ENCODE measurements at places on chromosomes 16 and 17. TPM values are rescaled to one million over a fixed set of nuclear protein-coding genes. Genes with fewer than 3 reads are reported as not detected.
A peak's percentile ranks its signal among the peaks of the same experiment; 100 is the strongest.

DNA sequence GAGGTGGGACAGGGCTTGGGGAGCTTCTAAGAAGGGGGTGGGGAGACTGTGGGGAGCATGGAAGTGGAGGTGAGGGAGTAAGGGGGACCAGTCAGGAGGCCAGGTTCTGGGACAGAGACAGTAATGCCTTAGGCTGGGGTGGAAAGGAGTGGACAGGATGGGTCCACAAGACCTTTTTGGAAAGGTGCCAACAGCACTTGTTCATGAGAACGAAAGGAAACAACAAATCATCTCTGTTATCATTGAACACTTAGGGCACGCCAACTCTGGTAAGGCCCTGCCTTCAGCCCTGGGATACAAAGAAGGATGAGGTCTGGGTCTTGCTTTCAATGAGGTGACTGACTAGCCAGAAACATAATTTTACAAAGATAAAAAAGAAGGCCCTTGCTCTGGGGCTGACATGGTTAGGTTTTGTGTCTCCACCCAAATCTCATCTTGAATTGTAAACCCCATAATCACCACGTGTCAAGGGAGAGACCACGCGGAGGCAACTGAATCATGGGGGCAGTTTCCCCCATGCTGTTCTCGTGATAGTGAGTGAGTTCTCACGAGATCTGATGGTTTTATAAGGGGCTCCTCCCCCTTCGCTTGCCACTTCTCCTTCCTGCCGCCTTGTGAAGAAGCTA is 113.8 kb downstream of the SLC39A11 start:
- H3K4me3 ChIP-seq: no peak overlapping the region
- peaks cover 2% of the 10 kb centered on the region for H3K27me3 ChIP-seq
- H3K36me3 ChIP-seq: no peaks in the 10 kb centered on the region
- peaks cover 56% of the 10 kb centered on the region for H3K4me1 ChIP-seq

DNA sequence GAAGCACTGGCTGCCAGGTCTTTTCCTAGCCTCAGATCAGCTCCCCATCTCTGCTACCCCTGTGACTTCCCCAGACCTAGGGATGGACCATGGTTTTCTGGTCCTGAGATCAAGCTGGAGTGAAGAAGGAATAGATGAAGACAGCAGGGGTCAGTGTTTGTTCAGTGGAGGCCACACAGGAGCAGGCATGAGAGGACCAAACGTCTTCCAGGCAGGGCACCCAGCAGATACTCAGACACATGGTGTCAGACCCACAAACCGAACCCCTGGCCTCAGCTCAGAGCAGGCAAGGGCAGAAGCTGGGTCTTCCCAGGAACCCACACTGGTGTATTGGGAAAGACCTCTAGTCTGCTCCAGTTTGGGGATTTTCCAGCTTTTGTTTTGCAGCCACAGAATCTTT is 189.7 kb downstream of the IRX5 start:
- no peak overlapping the region for H3K27ac ChIP-seq
- H3K36me3 ChIP-seq: no peaks in the 10 kb centered on the region
- H3K27me3 ChIP-seq: no peaks in the 10 kb centered on the region
- H3K4me1 ChIP-seq: no peaks in the 10 kb centered on the region

GRCh38 chr16:12024429-12024828 is 47.9 kb downstream of the SNX29 start:
- H3K27ac ChIP-seq: no peak overlapping the region
- no peaks in the 10 kb centered on the region for H3K4me1 ChIP-seq
- DNase-seq: no peak
- H3K4me3 ChIP-seq: no peak overlapping the region

- H3K4me3 ChIP-seq: peak overlapping the region; percentile 90
- peaks cover 16% of the 10 kb centered on the region for H3K36me3 ChIP-seq
- DNase-seq: no peak
- H3K27ac ChIP-seq: peak overlapping the region; percentile 89
- peaks cover 1% of the 10 kb centered on the region for H3K27me3 ChIP-seq
Measured at GRCh38 chr16:2428784-2429033, 538 bp upstream of the CCNF start.

- DNase-seq: peak; percentile 70
- peak overlapping the region; percentile 100 for H3K4me3 ChIP-seq
- peaks cover 74% of the 10 kb centered on the region for H3K36me3 ChIP-seq
- peaks cover 100% of the 10 kb centered on the region for H3K4me1 ChIP-seq
Measured at GRCh38 chr17:50187751-50188530, 13.5 kb downstream of the COL1A1 start.

DNA sequence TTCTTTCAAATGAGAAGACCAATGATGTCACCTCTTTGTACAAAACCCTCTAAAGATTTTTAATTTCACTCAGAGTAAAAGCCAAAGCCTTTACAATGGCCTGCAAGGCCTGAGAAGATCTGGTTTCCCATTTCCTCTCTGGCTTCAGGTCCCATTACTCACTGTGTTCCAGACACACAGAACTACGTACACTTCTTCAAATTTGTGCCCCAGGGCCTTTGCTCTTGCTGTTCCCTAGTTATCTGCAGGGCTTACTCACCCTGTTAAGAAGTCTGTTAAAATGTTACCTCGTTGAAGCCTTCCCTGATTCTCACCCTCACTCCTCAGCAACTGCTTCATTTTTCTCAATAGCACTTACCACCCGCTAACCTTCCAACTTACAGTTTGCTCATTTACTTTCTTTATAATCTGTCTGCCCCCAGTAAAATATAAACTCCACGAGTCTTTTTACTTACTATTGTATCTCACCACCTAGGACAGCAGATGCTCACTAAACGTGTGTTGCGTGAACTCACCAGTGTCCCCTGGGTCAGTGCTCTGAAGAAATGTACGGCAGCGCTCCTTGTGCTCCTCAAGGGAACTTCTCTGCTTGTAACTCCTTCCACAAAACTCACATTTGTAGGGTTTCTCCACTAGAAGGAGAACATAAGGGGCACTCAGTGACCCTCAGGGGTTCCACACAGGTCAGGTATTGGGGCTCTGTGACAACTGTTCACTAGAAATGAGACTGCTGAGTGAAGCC is 50.2 kb downstream of the GRB7 start:
- DNase-seq: no peak
- no peak overlapping the region for H3K27ac ChIP-seq
- peaks cover 22% of the 10 kb centered on the region for H3K27me3 ChIP-seq
- no peak overlapping the region for H3K4me3 ChIP-seq
- H3K36me3 ChIP-seq: no peaks in the 10 kb centered on the region

GRCh38 chr17:69716556-69716955 is 302.1 kb downstream of the MAP2K6 start:
- peak; percentile 62 for DNase-seq
- no peak overlapping the region for H3K4me3 ChIP-seq
- peaks cover 41% of the 10 kb centered on the region for H3K4me1 ChIP-seq

DNA sequence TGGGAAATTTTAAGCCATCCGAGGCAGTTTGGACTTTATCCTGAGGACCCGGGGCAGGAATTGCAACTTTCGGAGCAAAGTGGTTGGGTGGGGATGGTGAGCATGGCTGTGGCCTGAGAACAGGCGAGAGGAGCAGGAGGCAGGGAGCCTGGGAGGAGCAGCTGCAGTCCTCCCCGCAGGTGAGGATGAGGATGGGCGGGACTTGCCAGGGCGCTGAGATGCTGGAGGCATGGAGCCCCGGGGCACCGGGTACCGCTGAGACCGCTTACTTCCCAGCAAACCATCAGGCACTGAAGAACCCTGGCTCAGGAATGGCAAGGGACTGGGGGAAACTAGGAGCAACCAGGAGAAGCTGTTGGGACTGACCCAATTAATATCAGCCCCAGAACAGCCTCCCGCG is 210.8 kb downstream of the GSG1L start:
- peaks cover 39% of the 10 kb centered on the region for H3K27me3 ChIP-seq
- no peaks in the 10 kb centered on the region for H3K36me3 ChIP-seq
- H3K4me1 ChIP-seq: peaks cover under 1% of the 10 kb centered on the region

DNA sequence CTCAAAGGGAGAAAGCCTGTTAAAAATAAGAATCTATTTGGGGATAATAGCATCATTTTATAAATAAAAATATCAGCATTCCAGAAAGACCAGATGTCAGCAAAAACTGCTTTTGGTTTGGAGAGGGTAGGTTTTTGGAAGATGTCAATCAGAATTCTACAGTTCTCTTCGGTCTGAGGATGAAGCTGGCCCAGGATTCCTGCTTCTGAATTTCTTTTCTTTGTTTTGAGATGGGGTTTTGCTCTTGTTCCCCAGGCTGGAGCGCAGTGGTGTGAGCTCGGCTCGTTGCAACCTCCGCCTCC is 31.0 kb upstream of the PITPNA start:
- no peak overlapping the region for H3K4me3 ChIP-seq
- no peak overlapping the region for H3K27ac ChIP-seq
- H3K36me3 ChIP-seq: no peaks in the 10 kb centered on the region
- peaks cover 11% of the 10 kb centered on the region for H3K4me1 ChIP-seq
- DNase-seq: no peak

GRCh38 chr16:2950773-2951172 is 13.3 kb upstream of the KREMEN2 start:
- DNase-seq: no peak
- peaks cover 23% of the 10 kb centered on the region for H3K36me3 ChIP-seq
- no peaks in the 10 kb centered on the region for H3K4me1 ChIP-seq
- H3K27ac ChIP-seq: no peak overlapping the region
- no peak overlapping the region for H3K4me3 ChIP-seq
- H3K27me3 ChIP-seq: peaks cover 11% of the 10 kb centered on the region

DNA sequence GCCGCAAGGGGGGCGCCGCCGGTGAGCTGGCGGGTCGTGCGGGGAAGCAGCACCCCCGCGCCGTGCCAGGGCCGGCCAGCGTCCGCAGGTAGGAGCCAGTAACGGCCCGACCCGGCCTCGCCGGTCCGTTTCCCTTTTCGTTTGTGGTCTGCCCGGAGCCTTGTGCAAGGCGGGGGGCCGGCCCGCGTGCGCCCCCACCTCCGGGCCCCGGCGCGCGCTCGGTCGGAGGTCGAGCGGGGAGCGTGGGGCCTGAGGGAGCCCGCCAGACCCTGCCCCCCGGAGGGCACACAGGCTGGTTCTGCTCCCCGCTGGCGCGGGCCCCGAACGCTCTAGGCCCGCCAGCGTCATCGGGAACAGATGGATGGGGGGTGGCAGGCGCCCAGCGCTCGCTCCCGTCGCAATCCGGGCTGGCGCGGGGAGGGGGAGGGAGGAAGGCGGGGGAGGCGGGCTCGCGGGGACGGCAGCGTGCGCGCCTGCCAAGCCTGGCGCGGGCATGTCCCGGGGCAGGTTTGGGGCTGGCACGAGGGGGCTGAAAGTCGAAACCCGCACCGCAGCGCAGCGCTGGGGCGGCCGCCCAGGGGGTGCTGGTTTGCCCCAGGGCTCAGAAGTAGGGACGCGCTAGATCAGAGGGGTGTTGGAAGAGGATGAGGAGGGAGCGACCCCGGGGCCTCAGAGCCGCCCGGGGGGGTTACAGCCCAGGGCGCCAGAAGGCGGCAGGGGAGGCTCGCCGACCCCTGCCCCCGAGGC is 1.5 kb upstream of the GSE1 start:
- DNase-seq: peak; percentile 73
- H3K27ac ChIP-seq: peak overlapping the region; percentile 61
- H3K4me1 ChIP-seq: peaks cover 23% of the 10 kb centered on the region
- no peaks in the 10 kb centered on the region for H3K36me3 ChIP-seq
- H3K27me3 ChIP-seq: peaks cover 2% of the 10 kb centered on the region

- peaks cover 43% of the 10 kb centered on the region for H3K4me1 ChIP-seq
- H3K4me3 ChIP-seq: no peak overlapping the region
- no peak for DNase-seq
- no peak overlapping the region for H3K27ac ChIP-seq
- H3K36me3 ChIP-seq: peaks cover 16% of the 10 kb centered on the region
Measured at GRCh38 chr17:872855-873254, 90.7 kb downstream of the MRM3 start.

Gene KRTAP4-1
- total RNA-seq: not detected

Gene RPH3AL
- total RNA-seq: 1.4 TPM

Gene CLEC3A
- total RNA-seq: not detected

Gene SULT1A2
- total RNA-seq: not detected

Gene QRICH2
- total RNA-seq: 1.4 TPM

Gene BEAN1
- not detected for total RNA-seq

Gene SLFN14
- total RNA-seq: not detected

Data from HFFc6 (cell line).